ENCODE measurements at places on chromosomes 16 and 17. TPM values are rescaled to one million over a fixed set of nuclear protein-coding genes. Genes with fewer than 3 reads are reported as not detected.

GRCh38 chr16:84821728-84822689 is 2.2 kb downstream of the CRISPLD2 start:
- H3K27me3 ChIP-seq: no peaks in the 10 kb centered on the region
- peaks cover 64% of the 10 kb centered on the region for H3K4me1 ChIP-seq

GRCh38 chr17:57395721-57396321 is 139.5 kb downstream of the MSI2 start:
- no peaks in the 10 kb centered on the region for H3K36me3 ChIP-seq
- H3K4me1 ChIP-seq: no peaks in the 10 kb centered on the region
- H3K27me3 ChIP-seq: no peaks in the 10 kb centered on the region
- H3K27ac ChIP-seq: no peak overlapping the region

DNA sequence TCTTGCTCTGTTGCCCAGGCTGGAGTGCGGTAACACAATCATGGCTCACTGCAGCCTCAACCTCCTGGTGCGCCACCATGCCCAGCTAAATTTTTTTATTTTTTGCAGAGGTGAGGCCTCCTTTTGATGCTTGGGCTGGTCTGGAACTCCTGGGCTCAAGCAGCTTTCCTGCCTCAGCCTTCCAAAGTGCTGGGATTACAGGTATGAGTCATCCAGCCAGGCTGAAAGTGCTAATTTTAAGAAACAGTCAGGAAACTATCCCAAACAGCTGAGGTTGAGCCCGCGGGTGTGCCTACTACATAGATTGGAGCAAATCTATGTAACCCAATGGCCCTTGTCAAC is 738 bp upstream of the XPO6 start:
- peaks cover 38% of the 10 kb centered on the region for H3K4me1 ChIP-seq
- peaks cover 10% of the 10 kb centered on the region for H3K36me3 ChIP-seq
- H3K27me3 ChIP-seq: no peaks in the 10 kb centered on the region
- no peak for DNase-seq
- peak overlapping the region; percentile 89 for H3K27ac ChIP-seq

DNA sequence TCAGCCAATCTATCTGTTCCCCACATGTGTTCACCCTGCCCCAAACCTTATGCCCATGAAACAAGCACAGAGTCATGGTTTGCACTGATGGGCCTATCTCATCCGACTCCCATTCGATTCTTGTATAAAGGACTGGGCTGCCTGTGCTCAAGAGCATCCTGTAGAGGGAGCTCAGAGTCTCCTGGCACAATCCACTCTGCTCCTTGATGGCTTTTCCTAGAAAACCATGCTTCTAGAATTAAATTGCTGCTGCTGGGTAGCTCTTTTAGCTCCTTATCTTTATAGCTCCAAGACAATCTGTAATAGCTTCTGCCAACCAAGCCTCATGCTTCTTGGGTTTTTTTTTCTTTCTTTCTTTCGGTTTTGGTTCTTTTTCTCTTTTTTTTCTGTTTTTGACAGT is 9.7 kb downstream of the ZNF19 start:
- no peak overlapping the region for H3K27ac ChIP-seq
- H3K4me3 ChIP-seq: no peak overlapping the region
- peaks cover 25% of the 10 kb centered on the region for H3K36me3 ChIP-seq
- H3K4me1 ChIP-seq: peaks cover 11% of the 10 kb centered on the region
- DNase-seq: no peak
- no peaks in the 10 kb centered on the region for H3K27me3 ChIP-seq

DNA sequence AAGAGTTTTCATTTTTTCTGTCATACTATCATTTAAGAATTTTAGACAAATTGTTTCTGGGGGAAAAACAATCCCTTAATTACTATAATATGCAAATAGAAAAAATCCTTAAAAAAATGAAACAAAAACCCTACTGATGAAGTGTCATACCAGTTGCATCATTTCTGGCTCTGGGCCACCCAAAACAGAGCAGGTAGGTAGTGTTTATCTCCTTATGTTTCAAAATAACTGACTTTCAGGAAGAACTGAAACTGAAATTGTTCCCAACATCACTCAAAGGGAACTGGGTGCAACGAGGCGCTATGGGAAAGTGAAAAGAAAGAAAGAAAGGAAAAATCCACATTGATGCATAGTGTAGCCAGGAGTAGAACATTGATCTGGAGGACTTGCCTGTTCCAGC is 653.1 kb upstream of the SOX9 start:
- H3K4me1 ChIP-seq: no peaks in the 10 kb centered on the region
- H3K27ac ChIP-seq: no peak overlapping the region
- no peaks in the 10 kb centered on the region for H3K36me3 ChIP-seq

DNA sequence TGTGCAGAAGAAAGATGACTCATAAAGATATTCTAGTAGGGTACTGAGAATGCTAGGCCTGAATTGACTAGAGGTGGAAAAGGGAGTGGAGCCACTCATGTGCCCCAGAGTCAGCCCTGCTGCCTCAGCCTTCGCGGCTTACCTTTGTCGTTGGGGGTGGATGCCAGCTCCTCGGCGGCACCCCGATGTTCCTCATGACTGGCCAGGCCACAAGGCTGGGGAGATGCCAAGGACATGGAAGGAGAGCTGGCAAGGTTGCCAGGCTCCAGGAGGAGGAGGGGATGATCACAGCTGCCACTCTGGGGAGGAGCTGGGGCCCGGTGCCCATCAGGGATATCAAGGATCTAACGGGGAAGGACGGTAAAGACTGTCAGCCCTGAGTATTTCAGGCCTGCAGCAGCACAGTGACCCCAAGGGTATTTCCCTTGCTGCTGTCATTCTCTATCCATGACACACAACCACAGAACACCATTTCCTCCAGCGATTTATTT is 9.7 kb upstream of the SLC35B1 start:
- no peaks in the 10 kb centered on the region for H3K27me3 ChIP-seq
- peaks cover 81% of the 10 kb centered on the region for H3K36me3 ChIP-seq
- no peak for DNase-seq
- no peak overlapping the region for H3K4me3 ChIP-seq
- H3K27ac ChIP-seq: peak overlapping the region; percentile 56

- peaks cover 67% of the 10 kb centered on the region for H3K4me1 ChIP-seq
- no peak for DNase-seq
- no peaks in the 10 kb centered on the region for H3K27me3 ChIP-seq
- peak overlapping the region; percentile 95 for H3K27ac ChIP-seq
- no peak overlapping the region for H3K4me3 ChIP-seq
Observed at GRCh38 chr16:29814592-29814991, 1.4 kb upstream of the PAGR1 start.

DNA sequence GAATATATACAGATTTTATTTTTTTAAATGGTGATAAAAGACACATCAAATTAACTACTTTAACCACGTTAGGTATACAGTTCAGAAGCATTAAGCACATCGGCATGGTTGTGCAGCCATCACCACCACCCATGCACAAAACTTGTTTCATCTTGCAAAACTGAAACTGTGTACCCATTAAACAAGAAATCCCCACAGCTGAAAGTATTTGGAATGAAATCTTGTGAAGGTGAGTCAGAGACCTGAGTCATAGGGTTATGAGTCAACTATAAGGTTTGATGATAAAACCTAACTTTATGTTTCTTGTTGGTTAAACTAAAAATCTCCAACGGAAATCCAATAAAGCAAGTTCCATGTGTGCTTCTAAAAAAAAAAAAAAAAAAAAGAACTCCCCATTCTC is 561.6 kb upstream of the PSMD7 start:
- no peaks in the 10 kb centered on the region for H3K36me3 ChIP-seq
- H3K27me3 ChIP-seq: no peaks in the 10 kb centered on the region
- H3K27ac ChIP-seq: no peak overlapping the region
- DNase-seq: no peak

GRCh38 chr17:10309003-10309974 is 63.5 kb downstream of the MYH13 start:
- no peaks in the 10 kb centered on the region for H3K27me3 ChIP-seq
- no peak overlapping the region for H3K4me3 ChIP-seq
- no peaks in the 10 kb centered on the region for H3K4me1 ChIP-seq
- no peak overlapping the region for H3K27ac ChIP-seq

Gene DEXI
- 133 TPM for total RNA-seq

All from esophagus muscularis mucosa (tissue), 4 donors.